ENCODE measurements at places on chromosomes 16 and 17.

DNA sequence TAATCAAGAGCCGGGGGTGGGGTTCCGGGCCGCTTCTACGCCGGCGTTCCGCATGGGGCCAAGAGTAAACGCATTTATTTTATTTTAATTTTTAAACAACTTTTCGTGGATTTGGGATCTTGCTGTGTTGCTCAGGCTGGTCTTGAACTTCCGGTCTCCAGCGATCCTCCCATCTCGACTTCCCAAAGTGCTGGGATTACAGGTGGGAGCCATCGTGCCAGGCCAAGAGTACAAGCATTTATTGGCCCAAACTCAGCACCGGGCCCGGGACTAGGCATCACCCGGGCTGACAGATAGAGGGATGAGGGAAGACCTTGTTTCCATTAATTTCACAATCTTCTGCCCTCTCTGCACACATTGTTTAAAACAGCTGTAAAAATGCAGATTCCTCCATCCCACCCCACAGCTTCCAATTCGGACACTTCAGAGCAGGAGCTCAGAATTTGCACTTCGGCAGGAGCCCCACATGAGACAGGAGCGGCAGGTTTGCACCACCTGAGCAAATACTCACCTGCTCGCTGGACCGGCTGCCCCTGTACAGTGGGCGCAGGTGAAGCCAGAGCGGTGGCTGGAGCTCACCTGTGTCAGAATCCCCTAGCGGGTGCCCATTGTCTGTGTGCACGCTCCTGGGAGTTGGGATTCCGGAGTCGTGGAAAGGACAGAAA is 663 bp upstream of the GINS2 start:
- DNase-seq, result no peak

- DNase-seq, result no peak
Measured at GRCh38 chr16:68732741-68733399, 4.2 kb upstream of the CDH1 start.

GRCh38 chr16:67652578-67653127 is 7.4 kb downstream of the ACD start:
- no peak for DNase-seq

- no peak for DNase-seq
Measured at GRCh38 chr17:48626245-48627117, at the start of gene HOXB9. Gene HOXB9 (minus strand): TSS chr17:48626358. CDS start chr17:48626269, 89 bp downstream.

DNA sequence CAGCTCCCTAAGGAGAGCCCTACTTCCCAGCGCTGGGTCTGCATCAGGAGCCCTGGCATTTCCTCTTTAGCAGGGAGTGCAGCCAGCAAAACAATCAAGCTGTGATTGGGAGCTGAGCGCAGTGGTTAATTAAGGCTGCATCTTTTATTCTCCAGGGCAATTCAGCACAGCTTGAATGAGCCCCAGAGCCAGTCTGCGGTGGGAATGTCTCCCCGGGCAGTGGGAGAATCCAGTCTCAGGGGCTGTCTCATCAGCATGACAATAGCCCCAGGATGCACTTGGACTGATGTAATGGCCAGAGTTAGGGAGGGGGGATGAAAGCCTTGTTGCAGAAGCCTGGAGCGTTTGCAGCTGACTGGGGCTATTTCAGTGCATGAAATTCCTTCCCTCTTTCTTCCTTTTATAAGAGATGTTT is 292.6 kb upstream of the SOX9 start:
- no peak for DNase-seq

DNA sequence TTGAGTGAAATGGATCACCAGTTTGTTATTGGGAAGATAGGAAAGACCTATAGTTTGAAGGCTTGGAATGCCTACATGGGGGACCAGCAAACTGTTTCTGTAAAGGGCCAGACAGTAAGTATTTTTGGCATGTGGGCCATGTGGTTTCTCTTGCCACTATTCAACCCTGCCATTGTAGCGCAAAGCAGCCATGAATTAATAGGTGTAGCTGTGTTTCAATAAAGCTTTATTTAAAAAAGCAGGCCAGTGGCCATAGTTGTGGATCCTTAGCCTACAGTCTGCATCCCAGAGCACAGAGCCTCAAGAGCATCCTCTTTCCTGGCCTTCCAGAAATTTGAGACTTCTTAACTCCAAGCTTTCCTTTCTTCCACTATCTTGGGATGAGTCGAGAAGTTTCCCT is 29.3 kb downstream of the ABAT start:
- DNase-seq, result no peak

DNA sequence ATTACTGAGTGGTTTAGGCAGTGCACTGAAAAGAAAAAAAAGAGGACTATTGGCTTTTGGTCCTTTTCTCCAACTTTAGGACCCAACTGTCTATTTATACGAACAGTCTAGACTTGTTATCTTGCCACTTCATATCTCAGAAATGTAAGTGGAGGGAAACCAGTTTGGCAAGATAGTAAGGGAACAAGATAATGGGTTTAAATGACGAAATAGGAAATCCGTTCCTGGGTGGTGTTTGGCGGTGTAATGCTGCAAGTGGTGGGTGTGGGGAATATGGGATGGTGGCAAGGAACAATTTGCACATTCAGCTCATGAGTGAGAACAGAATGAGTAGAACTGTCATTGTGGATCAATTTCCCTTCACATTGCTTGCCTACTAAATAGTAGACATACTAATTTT is 44.7 kb downstream of the GRB7 start:
- DNase-seq, result no peak

DNA sequence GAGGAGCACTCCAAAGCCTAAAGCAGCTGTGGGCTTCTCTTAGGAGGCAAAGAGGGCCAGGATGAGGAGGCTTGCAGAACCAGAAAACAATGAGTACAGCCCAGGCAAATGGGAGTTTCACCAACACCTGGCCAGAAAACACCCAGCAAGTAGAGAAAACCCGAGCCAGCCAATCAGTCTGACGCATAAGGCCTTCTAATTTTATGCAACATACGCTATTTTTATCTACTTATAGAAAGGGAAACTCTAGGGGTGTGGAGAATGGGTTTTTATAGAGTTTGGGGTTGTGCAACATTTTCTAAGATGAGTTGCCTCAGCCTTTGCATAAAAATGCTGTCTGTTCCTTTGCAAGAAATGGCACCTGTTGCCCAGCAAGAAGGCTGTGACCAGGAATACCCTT is 529.0 kb upstream of the CDH5 start:
- no peak for DNase-seq

- no peak for DNase-seq
Measured at GRCh38 chr16:56911771-56912571, 20.0 kb upstream of the HERPUD1 start.

DNA sequence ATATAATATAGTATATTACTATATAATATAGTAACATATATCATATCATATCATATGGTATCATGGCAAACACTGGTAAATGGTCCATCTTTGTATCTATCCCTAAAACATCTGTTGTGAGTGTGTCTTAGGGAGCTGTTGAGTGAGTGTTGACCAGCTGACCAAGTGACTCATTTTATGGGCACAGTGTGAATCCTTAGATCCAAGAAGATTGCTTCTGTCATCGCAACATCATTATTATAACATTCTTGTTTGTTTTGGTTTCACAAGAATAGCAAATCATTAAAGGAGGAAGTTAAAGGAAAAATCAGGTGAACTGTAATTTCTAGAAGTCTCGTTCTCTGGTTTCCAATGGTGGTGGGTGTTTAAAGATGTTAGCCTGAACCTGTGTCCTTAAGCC is 11.7 kb upstream of the MAF start:
- no peak for DNase-seq

- no peak for DNase-seq
Measured at GRCh38 chr17:3475251-3475685, 529 bp upstream of the ASPA start.

DNA sequence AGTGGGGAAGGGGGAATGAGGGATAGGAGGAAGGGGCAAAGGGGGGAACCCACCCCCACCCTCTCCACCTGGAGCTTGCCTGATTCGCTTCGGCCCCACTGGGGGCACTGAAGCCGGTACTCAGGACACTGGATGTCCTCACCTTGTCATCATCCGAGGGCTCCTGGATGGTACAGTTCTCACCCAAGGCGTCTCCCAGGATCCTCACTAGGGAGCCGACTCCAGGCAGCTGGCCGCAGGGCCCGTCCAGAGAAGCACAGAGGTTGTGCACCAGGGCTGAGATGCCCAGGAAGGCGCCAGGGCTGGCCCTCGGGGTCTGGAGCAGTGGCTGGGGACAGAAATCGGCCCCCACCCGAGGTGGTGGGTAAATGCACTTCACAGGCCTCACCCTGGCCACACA is 92.3 kb downstream of the LITAF start:
- no peak for DNase-seq

GRCh38 chr17:34916120-34916519 is 45.1 kb downstream of the CCT6B start:
- no peak for DNase-seq

DNA sequence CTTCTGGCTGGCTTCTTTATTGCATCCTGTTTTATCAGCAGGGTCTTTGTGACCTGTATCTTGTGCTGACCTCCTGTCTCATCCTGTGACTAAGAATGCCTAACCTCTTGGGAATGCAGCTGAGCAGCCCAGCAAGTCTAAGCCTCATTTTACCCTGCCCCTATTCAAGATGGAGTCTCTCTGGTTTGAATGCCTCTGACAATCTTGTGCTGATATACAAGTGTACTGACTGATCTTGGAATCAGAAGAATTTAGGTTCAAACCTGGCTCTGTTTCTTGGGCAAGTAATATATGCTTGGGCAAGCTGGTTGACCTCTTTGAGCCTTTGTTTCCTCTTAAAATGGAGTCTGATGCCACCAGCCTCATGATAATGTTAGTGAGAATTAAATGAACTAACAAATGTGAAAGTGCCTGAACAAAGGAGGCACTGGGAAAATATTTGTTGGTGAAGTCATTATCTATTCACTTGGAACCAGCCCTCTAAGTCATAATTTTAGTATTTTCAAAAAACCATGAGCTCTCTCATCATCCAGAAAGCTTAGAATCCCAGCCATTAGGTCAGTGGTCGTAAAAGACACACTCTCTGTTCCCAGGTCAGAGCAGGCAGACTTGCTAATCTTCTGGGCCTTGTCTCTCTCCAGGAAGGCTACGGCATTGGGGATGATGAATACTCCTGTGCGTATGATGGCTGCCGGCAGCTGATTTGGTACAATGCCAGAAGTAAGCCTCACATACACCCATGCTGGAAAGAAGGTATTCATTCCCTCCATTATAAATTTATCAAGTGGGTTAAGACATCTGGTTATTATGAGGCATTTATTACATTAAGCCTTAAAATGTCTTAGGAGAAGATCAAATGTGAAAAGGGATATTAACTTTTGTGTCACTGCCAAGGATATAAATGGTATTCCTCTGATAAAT is 18.1 kb upstream of the ARL2BP start:
- DNase-seq, result no peak

DNA sequence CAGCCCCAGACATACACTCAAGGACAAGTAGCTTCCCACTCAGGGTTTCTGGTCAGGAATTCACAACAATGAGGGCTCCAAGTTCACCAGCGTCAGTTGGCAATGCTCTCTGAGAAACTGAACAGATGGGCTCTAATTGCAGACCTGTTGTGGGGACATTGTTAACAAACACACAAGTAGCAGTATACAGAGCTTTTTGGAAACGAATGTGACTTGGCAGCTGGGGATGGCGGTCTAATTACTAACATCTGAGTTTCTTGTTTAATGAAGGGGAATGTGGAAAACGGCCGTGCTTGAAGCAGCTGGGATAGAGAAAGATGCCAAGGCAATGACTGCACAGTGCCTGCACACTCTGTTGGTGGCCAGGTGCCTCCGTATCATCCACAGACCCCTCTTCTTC is 316.1 kb upstream of the IRX3 start:
- no peak for DNase-seq

DNA sequence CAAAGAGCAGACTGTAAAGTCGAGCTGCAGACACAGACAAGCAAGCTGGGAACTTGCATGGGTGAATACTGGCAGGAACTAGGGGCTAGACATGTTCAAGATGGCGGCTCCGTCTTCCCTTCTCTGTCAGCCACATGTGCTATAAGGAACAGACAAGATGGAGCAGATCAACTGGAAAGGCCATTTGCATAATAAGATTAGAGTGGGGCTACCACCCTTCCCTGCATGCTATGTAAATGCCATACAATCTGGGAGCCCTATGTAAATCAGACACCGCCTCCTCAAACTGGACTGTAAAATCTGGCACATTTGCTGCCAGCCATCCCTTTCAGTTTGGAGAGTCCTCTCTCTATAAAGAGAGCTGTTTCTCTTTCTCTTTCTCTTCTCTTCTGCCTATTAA is 640.1 kb upstream of the CDH8 start:
- DNase-seq, result no peak

DNA sequence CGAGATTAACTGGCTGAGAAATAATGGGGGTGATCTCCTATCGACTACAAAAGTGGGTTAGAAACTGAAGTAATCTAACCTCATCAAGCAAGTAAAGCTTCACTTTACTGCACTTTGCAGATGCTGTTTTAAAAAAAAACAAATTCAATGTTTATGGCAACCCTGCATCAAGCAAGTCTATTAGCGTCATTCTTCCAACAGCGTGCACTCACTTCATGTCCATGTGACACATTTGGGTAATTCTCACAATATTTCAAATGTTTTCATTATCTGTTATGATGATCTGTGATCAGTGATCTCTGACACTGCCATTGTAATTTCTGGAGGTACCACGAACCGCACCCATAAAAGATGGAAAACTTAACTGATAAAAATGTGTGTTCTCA is 70.8 kb downstream of the KANSL1 start:
- no peak for DNase-seq

- DNase-seq, result no peak
Measured at GRCh38 chr16:50563989-50564388, 15.8 kb downstream of the NKD1 start.

DNA sequence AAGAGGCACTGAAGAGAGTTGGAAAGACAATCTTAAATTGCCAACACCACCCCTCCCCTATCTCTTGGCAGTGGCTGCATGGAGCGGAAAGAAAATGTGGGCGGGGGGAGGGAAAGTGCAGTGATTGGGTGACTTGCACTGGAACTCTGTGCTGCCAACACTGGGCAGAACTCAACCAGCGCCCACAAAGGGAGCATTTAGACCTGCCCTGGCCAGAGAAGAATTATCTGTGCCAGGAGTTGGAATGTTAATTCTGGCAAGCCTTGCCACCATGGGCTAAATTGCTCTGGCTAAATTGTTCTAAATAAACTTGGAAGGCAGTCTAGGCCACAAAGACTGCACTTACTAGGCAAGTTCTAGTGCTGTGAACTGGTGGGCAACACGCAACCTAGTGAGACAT is 6.5 kb upstream of the CCL13 start:
- DNase-seq, result no peak

DNA sequence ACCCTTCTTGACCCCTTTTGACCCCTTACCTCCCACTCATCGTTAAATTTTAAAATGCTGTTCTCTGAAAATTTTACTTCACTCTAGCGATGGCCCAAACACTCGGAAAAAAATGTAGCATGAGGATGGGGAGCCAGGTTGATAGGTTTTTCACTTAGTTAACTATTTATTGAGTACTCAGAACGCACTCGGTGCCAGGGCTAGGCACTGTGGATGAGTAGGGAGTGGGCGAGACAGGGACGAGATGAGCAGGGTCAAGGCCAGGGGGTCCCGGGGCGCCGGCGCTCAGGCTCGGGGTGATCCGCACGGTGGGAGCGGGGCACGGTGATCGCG is 392 bp downstream of the ZSCAN32 start:
- DNase-seq, result no peak
